ENCODE measurements at places on chromosomes 1 and 21. TPM values are rescaled to one million over a fixed set of nuclear protein-coding genes. Genes with fewer than 3 reads are reported as not detected.
A peak's percentile ranks its signal among the peaks of the same experiment; 100 is the strongest.

DNA sequence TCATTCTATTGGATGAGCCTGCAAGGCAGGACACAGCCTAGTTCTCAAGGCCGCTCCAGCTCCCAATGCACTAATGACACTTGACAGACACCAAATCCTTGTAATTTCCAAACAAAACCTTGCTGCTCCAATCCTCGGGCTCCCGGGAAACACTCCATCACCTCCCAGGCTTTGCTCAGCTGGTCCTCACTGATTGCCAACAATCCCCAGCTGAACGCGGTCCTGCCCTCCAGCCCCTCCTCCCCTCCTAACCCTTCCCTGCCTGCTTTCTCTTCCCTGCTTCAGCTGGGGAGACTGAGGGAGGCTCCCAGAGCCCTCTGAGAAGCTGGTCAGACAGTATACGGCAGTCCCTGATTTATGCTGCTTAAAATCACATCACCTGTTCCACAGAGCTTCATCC lies 114.4 kb upstream of the TNR start:
- DNase-seq, result no peak

DNA sequence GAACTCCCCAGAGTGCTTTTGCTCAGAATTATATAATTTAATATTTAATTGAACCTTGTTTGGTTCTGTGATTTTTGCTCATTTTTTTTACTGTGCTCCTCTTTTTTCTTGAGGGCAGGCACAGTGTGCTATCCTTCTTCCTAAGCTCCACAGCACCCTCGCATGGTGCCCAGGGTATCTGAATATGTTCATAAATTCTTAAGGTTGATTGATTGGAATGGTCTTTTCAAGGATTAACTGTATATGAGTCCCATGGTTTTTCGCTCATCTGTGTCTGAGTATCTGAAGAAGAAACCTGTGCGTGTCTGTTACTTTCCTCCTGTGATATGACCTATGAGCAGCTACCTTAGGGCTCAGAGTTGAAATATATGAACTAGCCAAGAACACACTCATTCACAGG lies 393.7 kb downstream of the HLX start:
- DNase-seq, result no peak

GRCh38 chr21:25986928-25987327 lies 183.6 kb downstream of the APP start:
- DNase-seq, result no peak

- DNase-seq, result no peak
Observed at GRCh38 chr1:37599940-37600339, 4.2 kb upstream of the GNL2 start.

- no peak for DNase-seq
Observed at GRCh38 chr1:90835661-90836344, 118.7 kb upstream of the BARHL2 start.

DNA sequence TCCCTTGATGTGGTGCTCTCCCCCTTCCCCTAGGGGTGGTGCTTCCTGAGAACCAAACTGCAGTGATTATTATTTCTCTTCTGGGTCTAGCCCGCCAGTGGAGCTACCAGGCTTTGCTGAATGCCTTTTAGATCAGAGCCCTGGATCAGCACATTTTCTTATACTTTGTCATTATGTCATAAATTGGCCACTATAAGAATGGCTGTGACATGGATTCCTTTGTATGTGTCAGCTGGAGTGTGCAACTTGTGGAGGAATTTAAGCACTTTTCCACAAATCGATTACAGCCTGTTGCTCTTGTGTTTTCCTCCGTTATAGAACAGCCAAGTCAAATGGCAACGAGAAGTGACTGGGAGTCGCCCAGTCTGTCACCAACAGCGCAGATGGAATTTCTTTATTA lies 273.3 kb downstream of the DUSP10 start:
- DNase-seq, result no peak

GRCh38 chr1:212656730-212657129 lies 42.9 kb downstream of the BATF3 start:
- DNase-seq, result no peak

CLDN14 gene
- total RNA-seq, result 1.3 TPM

DNA sequence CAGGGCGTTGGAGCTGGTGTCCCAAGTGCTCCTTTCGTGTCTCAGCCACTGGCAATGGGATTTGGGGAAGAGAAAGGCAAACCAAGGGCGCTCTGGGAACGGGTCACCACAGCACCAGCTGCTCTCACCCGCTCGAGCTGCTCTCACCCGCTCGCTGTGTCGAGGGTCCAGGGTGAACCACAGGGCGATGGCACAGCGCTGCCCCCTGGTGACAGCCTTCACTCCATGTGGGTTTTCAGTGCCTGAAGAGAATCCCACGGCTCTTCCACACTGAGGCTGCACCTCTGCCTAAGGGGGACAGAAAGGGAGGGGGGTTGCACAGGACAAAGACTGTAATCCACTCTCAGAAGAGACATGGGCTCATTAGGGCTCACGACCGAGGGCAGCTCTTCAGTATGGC lies 7.1 kb upstream of the CLDN19 start:
- no peak for DNase-seq

PRELP gene
- not detected for total RNA-seq

- peak; percentile 9 for DNase-seq
Observed at GRCh38 chr1:68293609-68294366, 61.5 kb upstream of the WLS start.

- no peak for DNase-seq
Observed at GRCh38 chr21:44018813-44019567, 6.9 kb downstream of the TRAPPC10 start.

FCAMR gene
- not detected for total RNA-seq

- DNase-seq, result no peak
Observed at GRCh38 chr1:21290546-21290944, 282 bp upstream of the ECE1 start.

- DNase-seq, result peak; percentile 47
Observed at GRCh38 chr1:86419277-86419903, 4.6 kb upstream of the CLCA2 start.

DNA sequence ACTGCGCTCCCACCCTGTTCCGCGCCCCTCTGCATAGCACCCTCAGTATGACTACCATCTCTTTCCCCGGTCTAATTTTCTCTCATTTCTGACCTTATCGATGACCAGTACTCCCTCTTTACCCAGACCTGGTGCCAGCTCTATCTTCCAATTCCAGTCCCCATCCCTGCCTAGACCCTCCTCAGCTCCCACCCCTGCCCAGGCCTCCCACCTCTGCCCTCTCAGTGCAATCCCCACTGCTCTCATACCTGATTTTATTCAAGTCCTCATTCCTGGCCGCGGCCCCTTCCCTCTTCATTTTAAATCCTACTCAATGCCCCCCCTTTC lies 1.3 kb downstream of the USP24 start:
- DNase-seq, result no peak

GRCh38 chr1:32988665-32989064 lies 24.1 kb upstream of the RNF19B start:
- peak; percentile 74 for DNase-seq

GRCh38 chr1:199545780-199546179 lies 481.7 kb upstream of the NR5A2 start:
- DNase-seq, result peak; percentile 36

DNA sequence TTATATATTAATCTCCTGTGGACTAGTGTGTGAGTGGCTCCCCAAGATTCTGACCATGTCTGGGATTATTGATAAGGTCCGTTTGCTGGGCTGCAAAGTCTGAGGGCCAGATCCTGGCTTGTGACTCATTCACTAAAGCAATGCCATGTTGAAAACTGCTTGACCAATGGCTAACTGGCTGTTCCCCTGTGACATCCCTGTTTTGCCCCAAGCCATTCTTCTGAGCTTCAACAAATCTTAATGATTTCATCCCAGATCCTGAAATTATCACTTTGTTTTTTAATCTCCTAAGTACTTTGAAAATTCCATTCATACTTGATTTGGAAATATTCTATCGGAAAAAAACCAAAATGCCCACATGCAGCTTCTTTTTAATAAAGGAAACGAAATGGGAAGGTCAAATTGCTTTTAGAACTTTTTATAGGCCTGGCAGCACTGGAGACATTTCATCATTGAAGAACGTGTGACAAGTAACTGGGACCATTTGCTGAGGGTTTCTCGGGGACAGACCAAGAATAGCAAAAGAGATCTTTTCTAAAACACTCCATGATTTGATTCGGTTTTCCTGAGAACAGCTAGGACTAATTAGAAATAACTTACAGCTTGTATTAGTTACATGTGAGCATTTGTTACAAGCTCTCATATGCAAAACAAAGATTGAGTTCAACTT lies 121.3 kb downstream of the TGFB2 start:
- no peak for DNase-seq

VCAM1 gene
- 81.5 TPM for total RNA-seq

DNA sequence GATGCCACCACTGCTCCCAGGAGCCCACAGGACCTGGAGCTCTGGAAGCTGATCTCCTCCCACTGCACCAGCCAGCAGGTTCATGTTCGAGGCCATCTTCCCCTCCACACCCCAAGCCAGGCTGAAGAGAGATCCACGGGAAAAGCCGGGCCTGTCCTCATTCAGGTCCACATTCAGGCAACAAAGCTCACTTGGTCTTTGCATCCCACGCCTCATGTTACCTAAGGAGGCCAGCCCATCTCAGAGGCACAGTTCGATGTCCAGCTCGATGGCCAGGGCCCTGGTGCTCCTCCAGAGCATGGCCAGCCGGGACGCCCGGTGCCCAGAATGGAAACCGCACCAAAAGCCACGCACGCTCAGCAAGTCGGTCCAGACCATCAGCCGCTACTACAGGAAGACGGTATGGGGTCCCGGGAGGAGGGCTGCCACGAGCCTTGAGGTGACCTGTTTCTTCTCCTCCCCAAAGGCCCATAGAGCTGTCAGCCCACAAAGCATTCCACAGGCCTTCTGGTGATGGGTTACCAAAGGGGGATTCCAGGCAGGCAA lies at the start of gene CCDC27:
Gene CCDC27, plus strand, starts transcription at position 51 of the 546 bp plus-strand sequence. Its CDS starts 32 bp downstream, at position 83.
- no peak for DNase-seq

GRCh38 chr1:50967416-50968157 lies 2.5 kb upstream of the CDKN2C start:
- peak; percentile 29 for DNase-seq

DNA sequence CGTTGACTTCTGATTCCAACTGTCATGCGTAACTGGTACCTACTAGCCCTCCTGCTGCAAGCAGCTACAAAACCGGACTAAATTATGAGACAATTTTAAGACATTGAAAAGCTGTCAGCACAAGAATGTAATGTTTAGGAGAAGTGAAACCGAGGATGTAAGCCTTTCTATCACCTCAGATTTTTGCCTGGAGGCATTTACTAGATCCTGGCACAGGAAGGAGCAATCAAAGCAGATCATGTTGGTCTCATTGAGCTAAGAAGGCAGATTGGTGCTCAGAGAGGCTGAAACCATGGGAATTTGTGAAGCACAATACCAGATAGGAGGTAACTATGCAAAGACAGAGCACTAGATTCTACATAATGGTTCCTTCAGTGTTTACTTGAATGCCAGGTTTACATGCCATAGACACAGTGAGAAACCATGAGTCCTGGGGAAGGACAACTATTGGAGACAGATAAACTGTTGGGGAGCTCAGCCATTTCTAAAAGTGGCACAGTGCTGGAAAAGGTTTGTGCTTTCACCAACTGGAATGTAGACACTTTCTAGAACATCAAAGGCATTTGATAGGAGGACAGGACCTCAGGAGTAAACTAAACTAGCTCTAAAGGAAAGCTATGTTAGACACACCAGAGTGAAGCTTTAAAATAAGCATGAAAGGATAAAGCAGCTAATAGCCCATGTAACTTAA lies 179.4 kb downstream of the LYPLAL1 start:
- no peak for DNase-seq

AGBL4 gene
- total RNA-seq, result not detected

DNA sequence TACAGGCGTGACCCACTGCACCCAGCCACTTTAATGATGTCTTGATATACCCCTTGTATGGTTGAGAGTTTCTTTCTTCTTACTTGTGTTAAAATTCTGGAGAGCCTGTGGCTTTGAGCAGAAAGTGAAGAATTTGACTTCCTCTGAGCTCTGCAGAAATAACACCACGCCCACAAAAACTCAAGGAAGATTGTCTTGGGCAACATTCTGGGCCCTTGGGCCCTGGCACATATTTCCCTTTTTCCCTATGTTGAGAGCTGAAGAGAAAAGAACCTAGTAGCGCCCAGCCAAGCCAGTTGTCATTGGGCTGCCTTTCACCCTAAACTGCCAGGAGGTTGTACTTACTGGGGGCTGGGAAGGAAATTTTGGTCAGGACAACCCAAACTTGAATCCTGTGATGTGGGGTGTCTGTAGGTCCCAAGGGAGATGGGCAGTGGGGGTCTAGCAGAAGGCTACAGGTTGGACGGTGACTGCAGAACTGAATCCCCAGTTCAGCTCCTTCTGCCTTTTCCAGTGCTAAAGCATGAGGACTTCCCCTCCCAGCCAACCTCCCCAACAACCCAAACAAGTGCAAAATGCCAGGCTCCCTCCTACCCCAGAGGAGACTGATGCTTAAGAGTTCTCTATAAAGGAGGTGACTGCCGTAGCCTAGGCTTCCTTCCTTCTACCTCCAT lies 11.7 kb upstream of the SNAPIN start:
- no peak for DNase-seq

ITLN1 gene
- total RNA-seq, result 0.11 TPM

COPA gene
- 137 TPM for total RNA-seq

DNA sequence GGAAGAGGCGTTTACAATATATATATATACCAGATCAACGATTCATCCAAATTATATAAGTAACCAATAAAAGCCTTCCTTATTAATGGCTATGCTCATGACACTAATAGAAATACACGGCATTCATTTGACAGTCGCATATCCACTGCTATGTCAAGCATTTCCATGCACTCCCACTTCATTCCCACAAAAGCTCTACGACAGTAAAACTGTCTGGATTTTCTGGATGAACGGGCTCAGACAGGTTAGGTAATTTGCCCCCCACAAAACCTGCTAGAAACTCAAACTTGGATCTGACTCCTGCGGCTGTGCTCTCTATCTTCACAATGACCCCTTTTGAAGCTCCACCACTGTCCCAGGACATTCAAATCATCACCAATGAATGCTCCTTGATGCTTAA lies 11.4 kb downstream of the DNAJC11 start:
- no peak for DNase-seq

DNA sequence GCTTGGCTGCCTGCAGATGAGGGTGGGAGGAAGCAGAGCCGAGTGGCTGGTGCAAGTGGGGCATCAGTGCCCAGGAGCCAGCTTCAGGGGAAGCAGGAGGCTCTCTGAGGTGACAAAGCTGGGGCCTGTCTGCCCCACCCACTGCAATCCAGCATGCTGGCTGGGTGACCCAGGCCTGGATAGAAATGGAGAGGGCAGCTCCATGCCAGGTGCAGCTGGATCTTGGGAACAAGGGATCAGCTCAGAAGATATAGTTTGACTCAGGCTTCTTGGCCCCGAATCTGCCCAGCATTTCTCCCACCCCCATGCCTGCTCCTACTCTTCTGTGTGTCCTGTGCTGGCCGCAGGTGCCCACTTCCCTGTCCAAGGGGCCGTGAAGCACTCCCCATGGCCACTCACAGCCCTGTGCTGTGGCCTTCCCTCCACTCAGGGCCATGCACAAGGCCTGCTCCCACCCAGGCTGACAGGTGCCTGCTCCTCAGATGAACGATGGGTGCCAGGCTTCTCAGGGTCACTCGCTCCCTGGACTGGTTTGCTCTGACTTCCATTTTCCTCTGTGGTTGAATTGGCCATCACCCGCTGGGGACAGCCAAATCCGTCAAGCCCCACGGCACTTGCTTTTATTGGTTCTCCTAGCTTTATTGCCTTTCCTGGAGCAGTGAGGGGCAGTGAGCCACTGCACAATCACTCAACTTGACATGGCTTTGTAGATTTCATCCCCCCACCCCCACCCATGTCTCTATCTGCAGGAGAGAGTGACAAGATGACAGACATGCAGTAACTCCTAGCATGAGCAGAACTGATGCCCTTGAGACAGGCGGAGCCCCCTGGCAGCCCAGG lies 174.8 kb upstream of the VAMP3 start:
- DNase-seq, result no peak

RPL22 gene
- total RNA-seq, result 240 TPM

GRCh38 chr1:184792450-184792969 lies 37.9 kb upstream of the EDEM3 start:
- peak; percentile 97 for DNase-seq

All from Daoy (cell line).